ENCODE measurements at places on chromosomes 1 and 21.

- DNase-seq, result no peak
Observed at GRCh38 chr1:92342401-92342800, 43.5 kb downstream of the RPAP2 start.

DNA sequence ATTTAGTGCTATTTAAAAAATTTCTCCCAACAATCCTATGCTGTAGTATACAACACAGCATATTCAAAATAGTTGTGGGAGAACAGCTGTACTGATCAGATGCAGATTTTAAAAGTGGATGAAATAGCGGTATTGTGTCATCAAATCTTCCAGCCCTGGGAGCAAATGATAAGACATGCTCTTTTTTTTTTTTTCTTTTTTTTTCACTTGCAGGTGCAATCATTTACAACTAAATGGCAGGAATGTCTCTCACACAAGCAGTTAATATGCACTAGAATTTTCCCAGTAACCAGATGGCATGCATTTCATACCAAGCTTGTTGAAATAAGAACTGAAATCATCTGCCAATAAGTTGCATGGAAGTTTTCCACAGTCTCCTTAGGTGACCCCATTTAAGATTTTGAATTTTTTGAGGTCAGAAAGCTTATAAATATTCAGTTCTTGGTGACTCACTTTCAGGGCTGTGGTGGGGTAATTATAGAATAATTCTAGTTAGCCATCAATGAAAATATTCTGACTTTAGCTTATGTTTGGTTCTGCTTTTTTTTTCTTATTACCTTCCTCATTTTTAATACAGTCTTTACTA lies 623.9 kb upstream of the NR5A2 start:
- no peak for DNase-seq

- no peak for DNase-seq
Observed at GRCh38 chr1:106637566-106637965, 418.9 kb upstream of the PRMT6 start.

GRCh38 chr1:246165826-246166709 lies 341.0 kb downstream of the SMYD3 start:
- no peak for DNase-seq

DNA sequence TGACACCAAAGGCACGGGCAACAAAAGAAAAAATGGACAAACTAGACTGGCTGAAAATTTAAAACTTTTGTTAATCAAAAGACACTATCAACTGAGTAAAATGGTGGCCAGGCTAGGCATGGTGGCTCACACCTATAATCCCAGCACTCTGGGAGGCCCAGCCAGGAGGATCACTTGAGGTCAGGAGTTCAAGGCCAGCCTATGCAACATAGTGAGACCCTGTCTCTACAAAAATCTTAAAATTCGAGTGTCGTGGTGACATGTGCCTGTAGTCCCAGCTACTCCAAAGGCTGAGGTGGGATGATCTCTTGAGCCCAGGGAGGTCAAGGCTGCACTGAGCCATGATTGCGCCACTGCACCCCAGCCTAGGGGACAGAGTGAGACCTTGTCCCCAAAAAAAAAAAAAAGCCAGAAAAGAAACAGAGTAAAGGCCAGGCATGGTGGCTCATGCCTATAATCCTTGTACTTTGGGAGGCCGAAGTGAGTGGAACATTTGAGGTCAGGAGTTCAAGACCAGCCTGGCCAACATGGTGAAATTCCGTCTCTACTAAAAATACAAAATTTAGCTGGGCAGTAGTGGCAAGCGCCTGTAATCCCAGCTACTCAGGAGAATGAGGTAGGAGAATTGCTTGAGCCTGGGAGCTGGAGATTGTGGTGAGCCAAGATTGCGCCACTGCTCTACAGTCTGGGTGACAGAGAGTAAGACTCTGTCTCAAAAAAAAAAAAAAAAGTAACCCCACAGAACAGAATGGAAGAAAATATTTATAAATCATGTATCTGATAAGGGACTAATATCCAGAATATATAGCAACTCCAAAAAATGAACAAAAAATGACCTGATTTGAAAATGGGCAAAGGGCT lies 8.0 kb downstream of the TUT4 start:
- DNase-seq, result no peak

DNA sequence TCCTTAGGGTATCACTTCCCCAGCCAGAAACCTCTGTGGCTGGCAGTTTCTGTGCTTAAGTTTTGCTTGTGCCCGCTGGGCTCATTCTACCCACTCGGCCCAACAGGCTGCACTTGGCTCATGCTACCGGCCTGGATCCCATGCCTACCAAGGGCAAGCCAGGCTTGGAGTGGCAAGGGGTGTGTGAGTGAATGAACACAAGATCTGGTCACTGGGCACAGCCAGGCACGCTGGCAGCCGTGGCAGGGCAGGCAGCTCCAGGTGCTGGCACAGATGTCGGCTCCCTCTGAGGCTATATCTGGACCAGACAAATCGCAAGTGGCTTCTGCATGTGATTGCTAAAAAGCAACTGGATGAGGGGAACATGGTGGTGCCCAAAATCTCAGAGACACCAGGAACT lies 740.5 kb upstream of the B3GALT2 start:
- no peak for DNase-seq

All from T-helper 2 cell (primary cell).